ENCODE measurements at places on chromosomes 3 and 15. TPM values are rescaled to one million over a fixed set of nuclear protein-coding genes. Genes with fewer than 3 reads are reported as not detected.
A peak's percentile ranks its signal among the peaks of the same experiment; 100 is the strongest.

The CACNA2D2 gene
- polyA plus RNA-seq: 27.5 TPM

The ISL2 gene
- polyA plus RNA-seq: not detected

The PAK6 gene
- 8.1 TPM for polyA plus RNA-seq

The DCLK3 gene
- 1.6 TPM for polyA plus RNA-seq

The MED12L gene
- 0.73 TPM for polyA plus RNA-seq

The AGBL1 gene
- 0.07 TPM for polyA plus RNA-seq

The PIGBOS1 gene
- polyA plus RNA-seq: 11.4 TPM

The MITF gene
- polyA plus RNA-seq: 5.7 TPM

The CCR3 gene
- polyA plus RNA-seq: 0.21 TPM

The SLC6A20 gene
- polyA plus RNA-seq: 1.4 TPM

DNA sequence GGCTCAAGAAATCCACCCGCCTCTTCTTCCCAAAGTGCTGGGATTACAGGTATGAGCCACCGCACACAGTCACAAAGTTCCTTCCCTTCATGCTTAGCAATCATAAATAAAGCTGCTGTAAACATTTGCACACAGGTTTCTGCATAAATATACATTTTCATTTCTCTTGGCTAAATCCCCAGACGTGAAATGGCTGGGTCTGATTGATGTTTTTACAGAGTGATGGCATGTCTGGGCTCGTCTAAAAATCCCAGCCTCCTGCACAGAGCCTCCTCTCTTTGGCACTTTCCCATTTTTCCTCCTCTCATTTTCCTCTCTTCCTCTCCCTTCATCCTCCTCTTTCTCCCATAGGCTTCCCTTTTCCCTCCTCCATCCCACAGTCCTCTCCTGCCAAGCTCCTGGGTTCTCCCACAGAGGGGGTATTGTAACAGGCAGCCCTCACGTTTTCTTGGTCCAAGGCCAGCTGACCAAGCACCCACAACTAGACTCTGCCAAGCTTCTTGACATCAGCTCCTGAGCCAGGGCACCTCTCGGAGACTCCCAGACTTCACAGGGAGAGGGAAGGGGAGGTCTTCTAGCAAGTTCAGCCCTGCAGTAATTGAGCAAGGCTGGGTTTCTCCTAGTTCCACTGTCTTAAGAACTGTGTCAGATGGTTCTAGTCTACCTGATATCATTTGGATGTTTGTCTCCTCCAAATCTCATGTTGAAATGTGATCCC is 10.5 kb upstream of the PLA2G4E start:
- no peak for DNase-seq

DNA sequence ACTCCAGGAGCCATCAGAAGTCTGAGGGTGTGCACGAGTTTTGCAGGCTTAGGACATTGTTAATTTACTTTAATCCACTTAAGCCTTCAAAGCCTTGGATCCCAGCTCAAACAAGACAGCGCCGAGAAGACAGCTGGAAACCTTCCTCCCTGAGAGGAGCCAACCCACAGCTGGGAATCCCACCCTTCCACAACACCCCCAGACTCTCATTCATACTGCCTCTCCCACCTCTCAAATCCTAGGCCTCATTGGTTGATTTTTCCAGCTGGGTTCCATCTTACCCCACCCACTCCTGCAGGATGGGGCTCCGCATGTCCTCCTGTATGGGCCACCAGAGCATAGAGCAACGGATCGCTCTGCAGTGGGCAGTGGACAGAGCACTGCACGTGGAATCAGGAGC is 80.4 kb downstream of the SEMA5B start:
- DNase-seq: peak; percentile 38

GRCh38 chr3:16904423-16905417 is 20.0 kb downstream of the PLCL2 start:
- DNase-seq: no peak

- DNase-seq: peak; percentile 84
Measured at GRCh38 chr3:169662132-169662842, 1.2 kb downstream of the MECOM start.

DNA sequence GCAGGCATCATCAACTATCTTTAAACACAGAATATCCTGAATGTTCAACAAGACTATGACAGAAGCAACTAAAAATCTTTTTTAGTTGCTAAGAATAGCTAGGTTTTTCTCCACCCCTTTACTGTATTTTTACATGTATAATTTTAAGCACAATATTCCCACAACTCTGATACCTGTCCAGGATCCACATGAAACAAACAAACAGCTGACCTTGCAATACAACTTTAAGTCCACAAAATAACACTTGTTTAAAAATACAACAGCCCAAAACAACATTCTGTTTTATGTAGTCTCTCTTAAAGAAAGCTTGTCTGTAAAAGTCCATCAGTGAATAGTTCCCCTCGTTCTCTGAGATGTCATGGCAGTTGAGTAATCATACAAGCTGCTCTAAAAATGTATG is 41.1 kb downstream of the IFT57 start:
- no peak for DNase-seq

DNA sequence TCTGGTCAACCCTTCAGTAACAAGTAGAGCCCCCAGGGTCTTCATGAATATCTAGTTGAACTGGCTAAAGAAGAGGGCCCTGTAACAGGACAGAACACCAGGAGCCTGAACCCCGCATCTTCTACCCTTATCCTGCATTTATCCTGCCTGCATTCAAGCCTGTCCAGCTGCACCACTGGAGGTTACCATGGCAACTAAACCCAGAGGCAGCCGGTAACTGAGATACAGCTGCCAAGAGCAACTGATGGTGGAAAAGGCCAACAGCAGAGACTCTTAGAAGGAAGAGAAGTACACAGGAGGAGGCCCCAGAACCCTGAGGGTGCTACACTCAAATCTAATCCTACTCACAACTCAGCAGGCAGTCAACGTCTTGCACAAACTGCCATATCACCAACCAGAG is 3.7 kb upstream of the PRKAR2A start:
- no peak for DNase-seq

GRCh38 chr3:63673111-63673510 is 20.6 kb downstream of the SNTN start:
- no peak for DNase-seq

GRCh38 chr3:142489572-142490323 is 41.9 kb upstream of the XRN1 start:
- DNase-seq: no peak

GRCh38 chr3:79039192-79039591 is 728.6 kb downstream of the ROBO1 start:
- no peak for DNase-seq

DNA sequence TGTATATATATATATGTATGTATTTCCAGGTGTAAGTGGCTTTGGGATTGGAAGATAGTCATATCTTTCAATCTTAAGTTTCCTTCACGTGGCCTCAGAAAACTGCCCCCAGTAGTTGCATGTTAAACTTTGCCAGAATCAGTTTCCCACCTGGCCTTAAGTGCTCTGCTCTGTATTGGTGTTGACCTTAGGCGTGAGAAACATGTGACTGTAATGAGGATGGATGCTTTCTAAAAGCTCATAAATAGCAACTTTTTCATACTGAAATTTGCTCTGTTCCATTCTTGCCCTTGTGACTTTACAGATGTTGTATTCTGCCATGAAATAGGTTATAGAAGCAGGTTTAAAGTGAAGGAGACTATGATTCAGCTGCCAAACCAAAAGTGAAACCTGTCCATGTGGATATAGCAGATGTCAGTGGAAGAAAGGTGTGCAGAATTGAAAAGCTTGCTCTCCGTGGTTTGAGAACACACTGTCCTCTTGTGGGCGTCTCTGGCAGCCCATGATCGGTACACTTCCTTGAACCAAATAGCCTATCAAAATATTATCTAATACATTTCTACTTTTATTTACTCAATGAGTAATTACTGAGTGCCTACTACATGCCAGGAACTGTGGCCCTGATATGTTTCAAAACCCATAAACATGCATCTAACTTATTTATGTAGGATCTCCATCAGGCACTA is 15.8 kb downstream of the SCG5 start:
- DNase-seq: no peak

- DNase-seq: no peak
Measured at GRCh38 chr3:53075743-53076140, 29.9 kb upstream of the SFMBT1 start.

DNA sequence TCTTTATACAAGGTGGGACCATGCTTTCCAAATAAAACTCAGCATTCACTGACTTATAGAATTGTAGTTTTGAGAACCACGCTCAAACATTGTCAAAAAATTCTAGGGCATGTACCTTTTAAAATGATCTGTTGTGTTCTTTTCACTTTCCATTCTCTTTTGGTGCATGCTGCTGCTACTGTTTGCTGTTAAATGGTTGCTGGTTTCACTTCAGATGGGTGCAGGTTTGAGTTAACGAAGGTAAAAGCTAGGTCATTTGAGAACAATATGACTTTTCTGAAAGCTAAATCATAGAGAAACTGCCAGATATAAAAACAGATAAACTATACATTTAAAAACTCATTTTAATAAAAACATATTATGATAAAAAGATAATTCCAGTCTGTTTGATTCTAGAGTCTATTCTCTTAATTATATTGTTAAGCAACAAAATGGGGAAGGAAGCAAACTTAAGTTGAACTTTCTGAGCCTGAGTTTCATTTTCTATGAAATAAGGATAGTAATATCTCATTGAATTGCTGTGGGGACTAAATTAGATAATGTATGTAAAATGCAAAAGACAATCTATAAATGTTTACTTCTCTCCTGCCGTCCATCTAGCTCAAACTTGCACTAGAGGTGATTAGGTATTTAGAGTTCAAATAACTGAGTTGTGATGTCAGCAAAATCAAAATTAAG is 82.4 kb downstream of the OXSM start:
- no peak for DNase-seq

- DNase-seq: no peak
Measured at GRCh38 chr15:25268166-25268565, 170.7 kb downstream of the UBE3A start.

- no peak for DNase-seq
Measured at GRCh38 chr3:102248981-102249705, 185.7 kb upstream of the ZPLD1 start.

GRCh38 chr3:151946606-151947005 is 73.2 kb downstream of the SUCNR1 start:
- DNase-seq: no peak

- peak; percentile 52 for DNase-seq
Measured at GRCh38 chr3:149120051-149120972, 9.1 kb upstream of the HPS3 start.

Data from right lung (tissue), 10 donors.